ENCODE measurements at places on chromosomes 7 and 10. TPM values are rescaled to one million over a fixed set of nuclear protein-coding genes. Genes with fewer than 3 reads are reported as not detected.

UPP1 gene
- 8.8 TPM for total RNA-seq

TMEM236 gene
- 0.09 TPM for total RNA-seq

MICALL2 gene
- total RNA-seq: 13.3 TPM

MRLN gene
- not detected for total RNA-seq

WEE2 gene
- total RNA-seq: not detected

ZNF212 gene
- total RNA-seq: 2.6 TPM

UTF1 gene
- total RNA-seq: not detected

Measured in right lobe of liver (tissue), 6 donors.